ENCODE measurements at places on chromosomes 12 and 14. TPM values are rescaled to one million over a fixed set of nuclear protein-coding genes. Genes with fewer than 3 reads are reported as not detected.

DNA sequence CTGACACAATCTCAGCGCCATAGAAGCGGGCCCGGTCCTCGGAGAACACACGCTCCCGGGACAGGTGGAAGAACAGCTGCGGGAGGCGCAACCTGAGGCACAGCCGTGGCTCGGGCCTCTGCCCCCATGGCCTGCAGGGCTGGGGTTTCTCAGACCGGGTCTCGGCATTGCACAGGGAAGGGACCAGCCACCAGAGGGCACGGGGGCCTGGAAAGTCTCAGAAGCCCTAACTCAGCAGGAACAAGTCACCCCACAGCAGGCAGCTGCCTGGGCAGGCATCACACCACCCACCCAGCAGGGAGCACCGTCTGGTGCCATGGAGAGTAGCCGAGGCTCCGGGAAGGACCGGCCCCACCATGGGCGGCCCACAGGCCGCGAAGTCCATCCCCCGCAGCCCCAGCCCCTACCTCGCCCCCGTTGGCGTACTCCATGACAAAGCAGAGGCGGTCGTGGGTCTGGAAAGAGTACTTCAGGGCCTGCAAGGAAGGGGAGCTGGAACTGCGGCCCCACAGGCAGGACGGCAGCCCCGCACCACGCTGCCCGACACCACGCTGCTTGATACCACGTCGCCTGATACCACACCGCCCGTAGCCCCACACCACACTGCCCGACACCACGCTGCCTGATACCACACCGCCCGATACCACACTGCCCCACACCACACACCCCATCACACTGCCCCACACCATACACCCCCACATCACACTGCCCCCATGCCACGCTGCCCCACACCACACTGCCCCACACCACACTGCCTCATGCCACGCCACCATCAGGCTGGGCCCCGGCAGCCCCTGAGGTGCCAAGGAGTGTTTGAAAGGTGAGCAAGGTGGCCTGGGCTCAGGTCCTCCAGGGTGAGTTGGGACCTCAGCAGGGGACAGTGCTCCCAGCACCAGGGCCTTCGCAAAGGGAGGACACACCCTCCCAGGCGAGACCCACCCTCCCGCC, 20.8 kb downstream of the SIVA1 start:
- DNase-seq, result no peak

DNA sequence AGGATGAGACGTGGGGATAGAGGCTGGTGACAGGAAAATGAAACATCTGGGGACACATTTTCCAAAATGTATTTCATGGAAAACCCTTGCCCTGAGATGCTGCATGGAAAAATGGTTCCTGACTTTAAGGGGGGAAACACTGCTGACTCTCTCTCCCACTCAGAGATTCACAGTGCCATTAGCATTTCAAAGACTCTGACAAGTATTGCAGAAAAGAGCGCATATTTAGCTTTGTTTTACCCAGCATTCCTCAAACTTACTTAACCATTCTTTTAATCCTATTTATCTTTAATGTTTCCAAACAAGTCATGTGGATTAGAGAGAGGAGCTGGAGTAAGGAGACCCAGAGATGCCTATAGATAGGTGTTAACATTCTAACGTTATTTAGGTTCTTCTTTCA, 141.8 kb upstream of the DYRK2 start:
- DNase-seq, result no peak

Gene KCNA5
- total RNA-seq, result not detected

Gene CLEC2B
- 2.4 TPM for total RNA-seq

Gene OTX2
- total RNA-seq, result not detected

Gene ANP32D
- not detected for total RNA-seq

GRCh38 chr14:70177081-70177800, 11.5 kb downstream of the SLC8A3 start:
- DNase-seq, result no peak

Gene VAMP1
- 11.2 TPM for total RNA-seq

DNA sequence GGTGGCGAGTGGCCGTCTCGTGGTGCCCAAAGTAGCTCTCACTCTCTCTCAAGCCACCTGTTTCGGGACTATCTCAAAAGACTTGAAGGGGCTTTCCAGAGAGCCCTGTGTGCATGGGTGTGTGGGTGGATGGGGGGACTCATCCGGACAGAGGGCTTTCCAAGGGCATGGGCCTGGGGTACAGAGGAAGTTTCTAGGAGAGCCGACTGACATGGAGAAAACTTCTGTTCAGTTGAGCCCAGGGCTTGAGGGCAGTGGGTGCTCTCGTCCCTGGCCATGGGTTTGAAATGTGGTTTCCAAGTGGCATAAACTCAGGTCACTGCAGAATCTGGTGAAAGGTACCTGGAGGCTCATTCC, 47.4 kb upstream of the MEG3 start:
- DNase-seq, result no peak
